ENCODE measurements at places on chromosomes 4 and X.

- no peak for DNase-seq
Measured at GRCh38 chrX:53580742-53581504, 105.6 kb downstream of the HUWE1 start.

DNA sequence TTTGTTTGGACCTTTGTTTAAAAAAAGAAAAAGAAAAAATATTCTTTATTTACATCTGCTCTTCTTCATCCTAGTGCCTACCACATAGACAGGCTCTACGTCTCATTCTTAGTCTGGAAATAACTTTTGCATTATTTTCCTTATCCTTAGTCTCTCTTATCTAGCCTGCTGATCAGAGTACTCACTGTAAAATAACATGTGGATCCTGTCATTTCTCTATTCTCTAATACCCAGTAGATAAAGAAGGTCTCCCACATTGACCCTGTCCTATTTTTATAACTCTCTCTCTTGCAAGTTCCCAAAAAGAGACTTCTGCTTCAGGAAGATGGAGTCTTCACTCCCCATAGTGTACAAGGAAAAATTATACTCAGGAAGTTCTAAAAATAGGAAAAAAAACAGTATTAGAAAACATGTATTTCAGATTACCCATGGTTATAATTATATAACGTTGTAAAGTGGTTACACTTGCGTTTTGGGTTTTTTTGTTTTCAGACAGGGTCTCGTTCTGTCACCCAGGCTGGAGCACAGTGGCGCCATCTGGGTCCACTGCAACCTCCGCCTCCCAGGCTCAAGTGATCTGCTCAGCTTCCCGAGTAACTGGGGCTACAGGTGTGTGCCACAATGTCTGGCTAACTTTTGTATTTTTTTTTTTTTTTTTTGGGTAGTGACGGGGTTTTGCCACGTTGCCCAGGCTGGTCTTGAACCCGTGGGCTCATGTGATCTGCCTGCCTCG, 23.8 kb downstream of the ZFX start:
- no peak for DNase-seq

GRCh38 chrX:21764008-21764407, 6.1 kb upstream of the SMPX start:
- DNase-seq, result no peak

DNA sequence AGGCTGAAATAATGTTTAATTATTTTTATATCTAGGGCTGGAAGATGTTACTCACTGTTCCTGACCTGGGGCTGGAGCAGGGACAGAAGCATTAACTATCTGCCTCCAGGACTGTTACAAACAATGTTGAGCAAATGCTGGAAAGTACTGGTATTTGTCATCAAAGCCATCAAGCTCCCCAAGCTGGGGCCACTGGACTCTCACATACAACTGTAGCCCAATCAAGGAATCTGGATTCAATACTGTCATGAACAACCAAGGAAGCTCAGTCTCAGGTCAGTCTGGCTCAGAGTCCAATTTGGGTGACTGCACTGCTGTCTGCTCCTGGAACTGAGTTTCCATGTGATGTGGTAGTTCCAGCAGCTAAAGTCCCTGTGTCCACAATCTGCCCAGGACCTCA, 50.4 kb downstream of the APOO start:
- no peak for DNase-seq

GRCh38 chr4:87025614-87026041, 90.8 kb downstream of the AFF1 start:
- peak; percentile 79 for DNase-seq

DNA sequence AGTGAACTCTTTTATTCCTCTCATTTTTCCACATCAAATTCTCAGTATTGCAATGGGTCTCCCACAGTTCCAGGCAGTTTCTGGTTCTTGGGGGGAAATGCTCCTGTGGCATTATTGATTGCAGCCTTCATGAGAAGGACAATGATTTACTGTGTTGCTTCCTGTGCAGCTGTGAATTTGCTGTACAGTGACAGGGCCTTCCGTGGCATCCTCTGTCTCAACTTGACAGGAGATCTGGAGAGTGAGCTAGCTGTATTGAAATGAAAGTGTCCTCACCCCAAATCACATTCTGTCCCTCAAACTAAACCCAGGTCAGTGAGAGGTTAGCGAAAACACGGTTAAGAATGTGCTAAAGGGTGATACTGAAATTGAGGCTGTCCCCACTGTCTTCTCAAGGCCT, 77.1 kb upstream of the ATOH1 start:
- no peak for DNase-seq

GRCh38 chr4:3683744-3684421, 82.3 kb upstream of the ADRA2C start:
- DNase-seq, result no peak

DNA sequence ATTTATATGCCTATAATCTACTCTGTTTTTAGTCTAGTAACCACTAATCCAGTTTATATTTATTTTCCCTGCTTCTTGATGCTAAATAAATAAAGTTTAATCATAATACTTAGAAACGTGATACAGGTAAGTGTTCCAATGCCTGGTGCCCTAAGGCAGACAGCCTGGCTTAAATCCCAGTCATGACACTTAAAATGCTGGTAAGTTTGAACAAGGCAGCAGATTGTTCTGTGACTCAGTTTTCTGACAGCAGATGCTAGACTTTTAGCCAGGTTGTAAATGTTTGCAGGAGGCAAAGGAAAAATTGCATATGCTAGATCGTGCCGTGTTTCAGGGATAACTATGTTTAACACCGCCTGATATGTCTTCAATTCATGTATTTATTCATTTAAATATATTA, 2661.6 kb downstream of the PCDH7 start:
- no peak for DNase-seq

DNA sequence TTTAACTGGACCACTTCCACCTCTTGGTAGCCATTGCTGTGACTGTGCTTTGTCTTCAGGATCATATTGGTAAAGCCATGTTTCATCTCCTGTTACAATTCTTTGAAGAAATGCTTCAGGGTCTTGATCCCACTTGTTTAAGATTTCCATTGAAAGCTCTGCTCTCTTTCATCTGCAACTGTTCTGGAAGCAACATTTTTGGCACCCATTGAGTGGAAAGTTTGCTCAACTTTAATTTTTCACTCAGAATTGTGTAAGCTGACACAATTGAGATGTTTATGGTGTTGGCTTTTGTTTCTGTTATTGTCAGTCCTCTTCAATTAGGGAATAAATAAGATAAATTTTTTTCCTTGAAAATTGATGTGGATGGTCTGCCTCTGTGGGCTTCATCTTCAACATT, 237.4 kb downstream of the MAPK10 start:
- DNase-seq, result no peak

- DNase-seq, result peak; percentile 72
Measured at GRCh38 chrX:70454441-70455365, 10.1 kb downstream of the DLG3 start.

- no peak for DNase-seq
Measured at GRCh38 chr4:109359040-109359646, 56.7 kb upstream of the COL25A1 start.

DNA sequence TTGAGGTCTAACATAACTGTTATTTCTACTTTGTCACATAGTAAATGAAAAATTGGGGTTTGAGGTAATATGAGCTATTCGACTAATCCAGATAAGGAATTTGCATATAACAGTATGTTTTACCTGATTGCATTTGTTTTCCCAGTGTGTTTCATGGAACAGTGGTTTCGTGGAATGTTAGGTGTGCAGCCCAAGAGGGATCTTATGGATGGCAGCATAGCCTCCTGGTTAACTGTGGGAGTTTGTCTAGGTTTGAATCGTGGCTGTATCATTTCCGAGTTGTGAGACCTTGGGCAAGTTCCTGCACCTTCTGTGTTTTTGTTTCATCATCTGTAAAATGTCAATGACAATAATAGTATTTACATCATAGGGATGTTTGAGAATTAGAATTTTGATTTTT, 7.9 kb downstream of the BMPR1B start:
- no peak for DNase-seq

DNA sequence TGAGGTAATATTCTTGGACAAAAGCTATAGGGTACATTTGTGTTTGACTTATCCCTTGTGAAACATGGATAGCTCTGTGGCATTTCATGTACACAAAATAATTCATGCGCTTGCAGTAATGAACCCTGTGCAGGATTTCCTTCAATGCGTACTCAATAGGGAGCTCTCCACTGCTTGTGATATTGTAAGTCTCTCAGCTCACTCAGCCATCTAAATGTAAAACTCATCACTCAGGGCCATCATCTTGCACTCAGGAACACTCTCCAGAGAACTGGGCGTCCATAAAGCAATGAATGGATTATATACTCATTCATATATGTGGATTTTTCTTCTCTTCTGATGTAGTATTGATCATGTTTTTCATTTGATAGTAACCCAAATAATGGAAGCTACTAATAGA, 288.1 kb downstream of the DCTD start:
- DNase-seq, result no peak

DNA sequence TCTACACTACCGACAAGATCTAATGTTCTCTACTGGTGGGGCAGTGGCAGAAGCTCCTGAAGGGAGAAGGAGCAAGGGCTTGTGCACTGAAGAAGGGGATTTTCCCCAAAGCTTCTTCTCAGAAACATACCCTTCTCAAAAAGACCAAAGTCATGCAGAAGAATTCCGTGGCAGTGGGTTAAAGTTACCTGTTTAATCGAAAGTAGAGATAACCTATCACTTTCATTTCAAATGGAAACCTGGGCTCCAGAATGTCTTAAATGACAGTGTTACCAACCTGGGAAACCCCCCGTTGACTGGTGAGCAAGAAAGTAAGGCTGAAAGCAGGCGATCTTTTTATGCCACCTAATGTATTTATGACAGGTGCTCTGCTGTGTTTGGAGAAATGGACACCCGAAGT, 92.5 kb upstream of the TEX13D start:
- DNase-seq, result no peak

DNA sequence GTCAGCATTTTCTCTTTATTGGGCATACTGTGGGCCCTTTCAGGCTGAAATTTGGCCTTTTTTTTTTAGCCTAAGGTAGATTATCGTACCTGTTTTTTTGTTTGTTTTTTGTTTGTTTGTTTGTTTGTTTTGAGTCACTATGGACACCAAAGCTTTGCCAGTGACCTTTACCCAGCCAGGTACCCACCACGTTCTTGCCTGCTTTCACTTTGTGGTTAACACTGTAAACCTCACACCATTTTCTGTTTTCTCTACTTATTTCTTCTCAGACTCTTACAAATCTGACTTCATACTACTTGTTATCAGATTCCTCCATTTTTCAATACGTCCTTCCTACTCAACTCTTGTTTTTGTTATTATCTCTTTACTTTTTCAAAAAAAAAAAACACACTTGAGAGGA, 81.5 kb downstream of the ZNF674 start:
- DNase-seq, result no peak

- no peak for DNase-seq
Measured at GRCh38 chrX:10589098-10589497, 31.3 kb downstream of the MID1 start.

- no peak for DNase-seq
Measured at GRCh38 chr4:125484912-125485311, 170.2 kb downstream of the FAT4 start.

DNA sequence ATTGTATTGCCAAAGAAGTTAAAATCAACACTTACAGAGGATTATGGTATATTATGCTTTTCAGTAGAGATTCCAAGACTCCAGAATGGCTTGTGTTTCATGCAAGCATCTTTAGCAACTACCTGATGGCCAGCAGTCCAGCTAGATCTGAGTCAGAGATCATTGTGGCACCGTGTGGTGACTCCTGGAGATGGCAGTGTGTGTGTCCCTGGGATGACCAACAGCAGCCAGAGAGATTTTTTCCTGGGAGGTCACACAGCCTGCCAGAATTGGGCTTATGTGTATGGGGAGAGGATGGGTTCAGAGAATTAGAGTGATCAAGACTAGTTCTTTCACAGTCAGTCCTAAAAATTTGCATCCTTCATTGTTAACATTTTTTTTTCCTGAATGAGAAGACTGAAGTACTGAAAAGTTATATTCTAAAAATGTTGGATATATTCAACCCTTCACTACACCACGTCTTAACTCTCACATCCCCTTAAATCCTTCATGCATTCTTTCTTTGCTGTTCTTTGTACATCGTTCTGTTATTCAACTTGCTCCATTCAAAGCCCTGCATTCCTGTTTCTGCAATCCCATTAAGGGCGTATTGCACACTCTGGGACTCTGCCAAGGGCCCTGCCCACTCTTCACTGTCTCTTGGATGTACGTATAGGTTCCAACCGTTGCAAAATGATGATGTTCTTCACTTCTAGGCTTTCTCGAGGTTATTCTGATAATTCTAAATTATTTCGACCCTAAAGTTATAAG, 12.4 kb downstream of the TENM3 start:
- DNase-seq, result no peak

- DNase-seq, result no peak
Measured at GRCh38 chr4:64767547-64767946, 358.3 kb upstream of the TECRL start.

- no peak for DNase-seq
Measured at GRCh38 chr4:110467400-110467799, 8.6 kb upstream of the ENPEP start.

DNA sequence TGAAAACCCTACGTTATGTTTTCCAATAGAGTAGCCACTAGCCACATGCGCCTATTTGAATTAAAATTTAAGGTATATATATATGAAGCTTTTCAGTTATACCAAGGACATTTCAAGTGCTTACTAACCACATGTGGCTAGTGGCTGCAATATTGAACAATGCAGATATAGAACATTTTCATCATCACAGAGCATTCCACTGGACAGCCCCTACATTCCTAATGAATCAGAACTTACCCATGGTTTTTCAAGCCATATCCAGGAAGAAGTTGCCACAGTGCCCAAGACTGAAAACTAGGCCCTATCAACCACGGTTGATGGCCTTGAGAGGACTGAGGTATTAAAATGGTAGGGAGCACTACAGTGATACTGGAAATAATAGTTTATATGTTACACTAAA, 29.7 kb downstream of the NEK1 start:
- DNase-seq, result no peak

DNA sequence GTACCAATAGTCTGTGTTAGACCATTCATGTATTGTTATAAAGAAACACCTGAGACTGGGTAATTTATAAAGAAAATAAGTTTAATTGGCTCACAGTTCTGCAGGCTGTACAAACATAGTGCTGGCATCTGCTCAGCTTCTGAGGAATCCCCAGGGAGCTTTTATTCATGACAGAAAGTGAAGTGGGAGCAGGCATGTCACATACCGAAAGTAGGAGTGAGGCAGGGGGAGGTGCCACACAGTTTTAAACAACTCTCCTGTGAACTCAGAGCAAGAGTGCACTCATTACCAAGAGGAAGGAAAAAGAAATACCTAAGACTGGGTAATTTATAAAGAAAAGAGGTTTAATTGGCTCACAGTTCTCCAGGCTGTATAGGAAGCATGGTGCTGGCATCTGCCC, 591.2 kb downstream of the PPP4R3C start:
- DNase-seq, result no peak

DNA sequence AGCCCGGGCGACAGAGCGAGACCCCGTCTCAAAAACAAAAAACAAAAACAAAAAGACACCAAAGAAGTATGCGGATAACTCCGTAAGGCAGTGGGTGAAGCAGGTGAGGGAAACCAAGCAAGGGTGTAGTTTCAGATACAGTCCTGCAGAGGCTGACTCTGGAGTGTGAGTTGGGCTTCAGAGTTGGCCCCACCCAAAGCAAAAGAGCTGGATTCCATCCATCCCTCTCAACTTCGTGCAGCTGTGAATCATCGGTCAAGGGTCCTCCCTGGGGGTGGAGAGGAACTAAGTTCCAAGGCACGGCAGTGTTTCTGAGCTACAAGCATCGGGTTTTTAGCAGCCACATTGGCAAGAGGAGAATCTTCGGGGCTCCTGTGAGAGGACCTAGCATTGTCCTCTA, 43.9 kb upstream of the FAM9A start:
- peak; percentile 86 for DNase-seq

GRCh38 chr4:139419388-139419914, 34.5 kb upstream of the RAB33B start:
- no peak for DNase-seq
